ENCODE measurements at places on chromosomes 2 and 18. TPM values are rescaled to one million over a fixed set of nuclear protein-coding genes. Genes with fewer than 3 reads are reported as not detected.
A peak's percentile ranks its signal among the peaks of the same experiment; 100 is the strongest.

MARCHF4 gene
- total RNA-seq = 7.7 TPM

CD207 gene
- total RNA-seq = not detected

DSG1 gene
- total RNA-seq = not detected

DYNAP gene
- not detected for total RNA-seq

SLC4A3 gene
- 7.3 TPM for total RNA-seq

DNA sequence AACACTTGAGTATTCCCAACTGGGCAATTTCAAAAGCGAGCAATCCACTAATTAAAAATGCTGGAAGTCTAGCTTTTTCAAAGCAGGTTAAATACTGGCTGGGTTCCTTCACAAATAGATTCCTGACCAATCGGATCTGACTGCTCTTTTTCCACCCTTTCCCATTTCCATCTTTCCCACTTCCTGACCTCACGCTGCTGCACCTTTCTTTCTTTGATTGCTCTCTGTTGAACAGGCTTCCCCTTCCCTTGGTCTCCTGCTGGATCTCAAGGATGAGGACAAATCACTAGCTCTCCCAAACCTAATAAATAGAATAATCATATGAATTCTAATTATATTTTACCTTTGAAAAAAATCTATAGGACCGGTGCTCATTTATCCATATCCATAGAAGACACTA, 121.2 kb downstream of the TCF4 start:
- H3K4me1 ChIP-seq = no peaks in the 10 kb centered on the region
- no peak overlapping the region for H3K4me3 ChIP-seq

DNA sequence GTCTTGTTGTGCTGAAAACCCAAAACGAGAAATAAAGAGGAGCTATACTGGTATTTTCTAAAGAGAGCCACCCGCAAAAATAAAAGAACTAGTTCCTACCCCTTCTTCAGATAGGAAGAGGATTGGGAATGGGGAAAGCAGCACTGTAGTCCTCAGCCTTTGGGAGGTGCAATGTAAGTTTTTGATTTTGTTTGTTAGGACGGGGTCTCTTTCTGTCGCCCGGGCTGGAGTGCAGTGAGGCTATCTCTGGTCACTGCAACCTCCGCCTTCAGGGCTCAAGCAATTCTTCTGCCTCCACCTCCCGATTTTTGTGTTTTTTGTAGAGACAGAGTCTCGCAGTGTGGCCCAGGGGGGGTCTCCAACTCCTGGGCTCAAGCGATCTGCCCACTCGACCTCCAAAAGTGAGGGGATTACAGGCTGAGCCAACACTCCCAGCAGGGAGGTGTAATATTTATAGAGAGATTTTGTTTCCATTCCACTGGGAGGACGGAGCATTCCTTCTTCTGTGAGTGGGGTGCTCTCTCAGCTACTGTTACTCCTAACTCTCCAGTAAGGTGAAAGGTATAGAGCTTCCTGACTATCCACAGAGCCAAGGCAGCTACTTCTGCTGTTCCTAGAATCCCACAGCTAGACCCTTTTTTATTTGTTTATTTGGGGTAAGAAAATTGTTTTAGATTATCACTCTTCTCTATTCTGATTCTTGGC, 13.1 kb upstream of the GULP1 start:
- no peak for DNase-seq
- no peak overlapping the region for H3K27ac ChIP-seq
- no peaks in the 10 kb centered on the region for H3K27me3 ChIP-seq
- H3K4me3 ChIP-seq = no peak overlapping the region
- H3K36me3 ChIP-seq = no peaks in the 10 kb centered on the region

DNA sequence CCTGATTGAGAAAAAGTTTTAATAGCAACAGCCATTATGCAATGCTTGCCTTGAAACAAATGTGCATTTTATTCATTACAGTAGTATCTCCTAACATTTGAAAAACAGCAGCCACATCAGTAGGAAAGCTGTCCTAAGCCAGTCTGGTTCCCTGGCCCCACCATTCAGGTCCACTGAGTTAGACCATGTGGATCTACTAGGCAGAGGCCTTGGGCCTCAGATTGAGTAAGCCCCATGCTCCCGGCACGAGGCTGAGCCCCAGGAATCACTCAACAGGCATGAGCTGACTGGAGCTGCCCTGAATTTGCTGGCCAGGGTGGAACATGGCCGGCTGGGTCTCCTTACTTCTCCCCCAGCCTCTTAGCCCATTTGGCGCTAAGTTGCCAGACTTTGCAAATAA, 103.4 kb downstream of the ZFP36L2 start:
- H3K27me3 ChIP-seq = no peaks in the 10 kb centered on the region
- H3K4me1 ChIP-seq = 0 out of 2 replicates have a peak, but pooled peaks cover 1% of the 10 kb centered on the region
- no peak for DNase-seq

- H3K27ac ChIP-seq = peak overlapping the region; percentile 24
- peaks cover 33% of the 10 kb centered on the region for H3K36me3 ChIP-seq
- H3K27me3 ChIP-seq = no peaks in the 10 kb centered on the region
- peak; percentile 90 for DNase-seq
- peak overlapping the region; percentile 11 for H3K4me3 ChIP-seq
Observed at GRCh38 chr2:37148325-37148724, 8.5 kb downstream of the EIF2AK2 start.

GRCh38 chr2:62194558-62195420, 1.1 kb upstream of the B3GNT2 start:
- no peak overlapping the region for H3K27ac ChIP-seq
- no peak for DNase-seq
- peaks cover 20% of the 10 kb centered on the region for H3K4me1 ChIP-seq
- H3K27me3 ChIP-seq = no peaks in the 10 kb centered on the region
- 0 out of 2 replicates have a peak, but pooled peaks cover 5% of the 10 kb centered on the region for H3K36me3 ChIP-seq
- H3K4me3 ChIP-seq = peak overlapping the region; percentile 98

DNA sequence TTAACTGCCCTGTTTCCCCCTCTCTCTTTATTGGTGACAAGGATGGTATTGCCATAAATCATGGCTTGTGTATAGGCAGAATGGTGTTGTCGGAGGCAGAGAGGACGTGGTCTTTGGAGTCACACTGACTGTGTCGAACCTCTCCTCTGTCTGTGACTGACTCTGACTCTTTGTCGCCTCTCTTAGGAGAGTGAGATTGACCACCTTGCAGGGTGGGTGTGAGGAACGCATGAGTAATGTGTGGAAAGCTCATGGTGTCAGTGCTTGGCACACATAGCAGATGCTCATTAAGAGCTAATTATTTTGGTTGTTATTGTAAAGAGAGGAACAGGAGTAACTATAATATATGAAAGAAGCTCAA, 145.6 kb downstream of the TTC27 start:
- H3K4me1 ChIP-seq = no peaks in the 10 kb centered on the region
- H3K4me3 ChIP-seq = no peak overlapping the region
- H3K27me3 ChIP-seq = no peaks in the 10 kb centered on the region
- H3K36me3 ChIP-seq = 0 out of 2 replicates have a peak, but pooled peaks cover under 1% of the 10 kb centered on the region
- DNase-seq = no peak
- no peak overlapping the region for H3K27ac ChIP-seq

GRCh38 chr2:12806549-12807242, 90.0 kb downstream of the TRIB2 start:
- H3K36me3 ChIP-seq = no peaks in the 10 kb centered on the region
- no peaks in the 10 kb centered on the region for H3K27me3 ChIP-seq
- H3K27ac ChIP-seq = no peak overlapping the region
- no peak overlapping the region for H3K4me3 ChIP-seq
- no peaks in the 10 kb centered on the region for H3K4me1 ChIP-seq

DNA sequence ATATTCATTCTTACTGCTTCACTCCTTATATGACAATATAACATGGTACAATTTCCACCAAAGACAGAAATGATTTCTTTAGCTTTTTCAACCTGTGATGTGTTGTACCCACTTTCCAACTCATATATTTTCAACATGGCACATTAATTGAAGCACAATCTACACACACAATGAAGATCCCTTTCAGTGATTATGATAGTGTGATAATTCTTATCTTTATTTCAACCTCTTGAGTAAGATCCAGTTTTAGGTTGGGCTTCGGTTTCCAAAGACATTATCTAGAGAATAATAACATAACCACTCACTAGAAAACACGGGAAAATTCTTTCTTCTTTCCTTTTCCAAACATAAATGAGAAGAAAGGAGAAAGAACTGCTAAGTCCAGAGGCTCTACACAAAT, 3.4 kb upstream of the DSG3 start:
- H3K27me3 ChIP-seq = no peaks in the 10 kb centered on the region
- H3K27ac ChIP-seq = no peak overlapping the region
- H3K4me1 ChIP-seq = no peaks in the 10 kb centered on the region
- H3K36me3 ChIP-seq = no peaks in the 10 kb centered on the region

GRCh38 chr2:111673526-111673925, 210.5 kb downstream of the ANAPC1 start:
- H3K4me3 ChIP-seq = no peak overlapping the region
- no peaks in the 10 kb centered on the region for H3K27me3 ChIP-seq
- no peaks in the 10 kb centered on the region for H3K4me1 ChIP-seq
- no peak for DNase-seq
- H3K27ac ChIP-seq = no peak overlapping the region

GRCh38 chr2:176710657-176711186, 441.5 kb downstream of the MTX2 start:
- DNase-seq = no peak
- H3K27me3 ChIP-seq = peaks cover 56% of the 10 kb centered on the region
- no peaks in the 10 kb centered on the region for H3K36me3 ChIP-seq
- H3K27ac ChIP-seq = no peak overlapping the region
- H3K4me1 ChIP-seq = no peaks in the 10 kb centered on the region
- H3K4me3 ChIP-seq = no peak overlapping the region

DNA sequence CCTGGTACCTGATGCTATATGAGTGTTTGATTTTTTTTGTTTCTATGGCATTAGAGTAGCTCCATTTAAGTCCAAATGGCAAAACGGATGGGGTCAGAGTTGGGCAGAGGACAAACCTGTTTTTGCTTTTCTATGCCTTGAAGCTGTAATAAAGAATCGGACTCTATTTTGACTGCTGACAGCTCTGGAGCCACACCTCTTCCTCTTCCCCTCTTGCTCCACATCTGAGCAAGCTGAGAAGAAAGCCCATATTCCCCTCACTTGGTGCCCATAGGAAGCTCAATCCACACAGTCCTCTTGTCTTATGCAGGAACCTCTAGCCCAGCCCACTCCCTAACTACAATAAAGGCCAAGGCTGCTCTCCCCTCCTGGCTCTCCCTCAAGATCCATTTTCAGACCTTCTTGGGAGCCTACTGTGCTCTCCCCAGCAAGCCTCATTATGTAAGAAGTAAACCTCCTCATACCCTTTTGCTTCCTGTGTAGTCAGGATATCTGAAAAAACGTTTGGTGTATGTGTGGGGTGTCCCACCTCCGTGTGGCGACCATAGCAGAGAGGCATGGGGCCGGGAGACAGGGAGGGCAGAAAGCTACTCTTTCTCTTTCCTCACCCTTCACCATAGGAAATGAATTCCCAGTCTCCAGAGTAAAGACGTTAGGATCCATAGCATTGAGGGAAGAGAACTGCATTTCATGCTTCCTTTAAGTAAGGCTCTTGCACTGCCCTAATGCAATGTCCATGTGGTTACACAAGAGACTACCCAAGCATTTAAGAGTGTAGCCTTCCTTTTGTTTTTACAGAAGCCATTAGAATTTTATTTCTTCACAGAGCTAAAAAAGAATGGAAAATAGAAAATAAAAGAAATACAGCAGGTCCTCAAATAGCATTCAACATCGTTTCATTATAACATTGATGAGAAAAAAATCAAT, 41.9 kb upstream of the RAPGEF4 start:
- DNase-seq = peak; percentile 78
- peak overlapping the region; percentile 73 for H3K27ac ChIP-seq
- H3K4me3 ChIP-seq = peak overlapping the region; percentile 19
- H3K4me1 ChIP-seq = peaks cover 43% of the 10 kb centered on the region
- H3K36me3 ChIP-seq = no peaks in the 10 kb centered on the region

DNA sequence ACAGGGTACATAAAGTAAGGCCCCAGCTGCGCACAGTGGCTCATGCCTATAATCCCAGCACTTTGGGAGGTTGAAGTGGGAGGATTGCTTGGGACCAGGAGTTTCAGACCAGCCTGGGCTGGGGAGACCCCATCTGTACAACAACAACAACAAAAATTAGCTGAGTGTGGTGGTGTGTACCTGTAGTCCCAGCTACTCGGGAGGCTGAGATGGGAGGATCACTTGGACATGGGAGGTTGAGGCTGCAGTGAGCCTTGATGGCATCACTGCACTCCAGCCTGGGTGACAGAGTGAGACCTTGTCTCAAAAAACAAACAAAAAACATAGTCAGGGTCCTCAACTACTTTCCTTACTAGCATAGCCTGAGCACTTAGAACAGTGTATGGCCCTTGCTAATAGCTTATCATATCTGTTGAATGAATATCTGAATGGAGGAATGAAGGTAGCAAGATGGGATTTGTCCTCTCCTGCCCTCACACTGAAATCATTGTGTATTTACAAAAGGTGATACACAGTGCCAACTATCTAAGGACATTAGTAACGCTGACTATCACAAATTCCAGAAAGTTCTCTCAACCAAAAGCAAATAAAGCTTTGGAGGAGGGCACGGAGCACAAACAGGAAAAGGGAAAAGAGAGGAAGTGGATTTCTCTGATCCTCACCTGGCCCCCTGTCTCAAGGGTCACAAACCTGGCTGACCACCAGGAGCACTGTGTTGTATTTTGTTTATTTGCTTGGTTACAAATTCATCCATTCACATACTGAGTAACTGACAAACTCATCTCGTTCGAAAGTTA, 38.1 kb downstream of the L3MBTL4 start:
- H3K4me3 ChIP-seq = no peak overlapping the region
- H3K27me3 ChIP-seq = peaks cover 4% of the 10 kb centered on the region
- DNase-seq = no peak
- no peak overlapping the region for H3K27ac ChIP-seq

- H3K4me1 ChIP-seq = peaks cover 31% of the 10 kb centered on the region
- H3K4me3 ChIP-seq = no peak overlapping the region
- peak overlapping the region; percentile 63 for H3K27ac ChIP-seq
- H3K27me3 ChIP-seq = no peaks in the 10 kb centered on the region
- H3K36me3 ChIP-seq = no peaks in the 10 kb centered on the region
- peak; percentile 65 for DNase-seq
Observed at GRCh38 chr2:144357623-144358373, 162.1 kb downstream of the ZEB2 start.

GRCh38 chr2:64672708-64673107, 19.0 kb upstream of the SERTAD2 start:
- peaks cover 12% of the 10 kb centered on the region for H3K4me1 ChIP-seq
- no peak overlapping the region for H3K27ac ChIP-seq
- H3K4me3 ChIP-seq = no peak overlapping the region
- DNase-seq = no peak
- no peaks in the 10 kb centered on the region for H3K36me3 ChIP-seq
- H3K27me3 ChIP-seq = no peaks in the 10 kb centered on the region

GRCh38 chr2:191582355-191582754, 95.6 kb upstream of the NABP1 start:
- H3K27me3 ChIP-seq = no peaks in the 10 kb centered on the region
- peak overlapping the region; percentile 94 for H3K27ac ChIP-seq
- no peak overlapping the region for H3K4me3 ChIP-seq
- peak; percentile 51 for DNase-seq
- H3K4me1 ChIP-seq = peaks cover 31% of the 10 kb centered on the region

- no peaks in the 10 kb centered on the region for H3K4me1 ChIP-seq
- no peak overlapping the region for H3K4me3 ChIP-seq
- DNase-seq = no peak
- peaks cover 10% of the 10 kb centered on the region for H3K27me3 ChIP-seq
- H3K27ac ChIP-seq = no peak overlapping the region
- no peaks in the 10 kb centered on the region for H3K36me3 ChIP-seq
Observed at GRCh38 chr18:58466636-58467205, 162.2 kb downstream of the ALPK2 start.

- no peaks in the 10 kb centered on the region for H3K27me3 ChIP-seq
- H3K27ac ChIP-seq = no peak overlapping the region
- no peaks in the 10 kb centered on the region for H3K36me3 ChIP-seq
- no peak for DNase-seq
- H3K4me1 ChIP-seq = no peaks in the 10 kb centered on the region
Observed at GRCh38 chr2:200829258-200829655, 17.5 kb downstream of the BZW1 start.
